ENCODE measurements at places on chromosomes 16 and 17. TPM values are rescaled to one million over a fixed set of nuclear protein-coding genes. Genes with fewer than 3 reads are reported as not detected.

DNA sequence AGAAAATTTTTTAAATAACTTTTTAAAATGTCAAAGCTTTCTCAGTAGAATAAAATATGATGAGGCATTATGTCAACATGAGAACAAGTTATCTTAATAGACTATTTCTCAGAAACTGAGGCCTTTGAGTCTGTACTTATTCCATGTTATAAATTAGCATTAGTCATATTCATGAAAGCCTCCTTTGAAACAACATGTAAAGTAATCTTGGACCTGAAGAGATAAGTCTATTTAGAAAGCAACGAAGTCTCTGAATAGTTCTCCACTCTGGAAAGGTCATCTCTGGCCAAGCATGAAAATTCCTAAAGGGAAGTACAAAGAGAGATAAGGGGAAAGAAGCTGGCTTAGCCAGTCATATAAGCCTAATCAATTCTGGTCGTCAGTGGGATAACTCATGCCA lies 150.8 kb downstream of the CYB561 start:
- no peak for DNase-seq

DNA sequence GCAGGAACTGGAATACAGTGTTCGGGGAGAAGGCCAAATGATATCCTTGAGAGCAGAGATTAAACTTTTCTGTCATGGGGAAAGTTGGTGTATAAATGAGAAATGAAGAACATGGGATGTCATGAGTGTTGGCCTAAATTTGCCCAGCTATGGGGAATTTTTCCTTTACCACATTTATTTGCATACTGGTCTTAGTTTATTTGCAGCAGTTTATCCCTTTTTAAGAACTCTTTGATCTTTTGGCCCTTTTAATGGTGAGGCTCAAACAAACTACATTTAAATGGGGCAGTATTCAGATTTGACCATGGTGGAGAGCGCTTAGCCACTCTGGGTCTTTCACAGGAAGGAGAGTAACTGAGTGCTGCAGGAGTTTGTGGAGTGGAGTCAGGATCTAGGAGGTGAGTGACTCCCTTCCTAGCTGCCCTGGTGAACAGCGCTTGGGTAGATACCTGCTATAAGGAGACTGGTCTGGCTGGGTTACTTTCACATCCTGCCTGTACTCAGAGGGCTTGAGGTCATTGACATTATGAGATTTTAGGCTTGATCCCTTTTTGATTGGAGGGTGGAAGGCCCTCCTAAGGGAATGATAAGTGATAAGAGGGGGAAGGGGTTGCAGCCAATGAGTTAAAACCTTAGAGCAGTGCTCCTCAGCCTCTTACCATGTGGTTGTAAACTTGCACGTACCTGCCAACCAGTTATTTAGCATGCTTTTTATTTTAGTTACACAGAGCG lies 10.7 kb downstream of the PYCARD start:
- no peak for DNase-seq

DNA sequence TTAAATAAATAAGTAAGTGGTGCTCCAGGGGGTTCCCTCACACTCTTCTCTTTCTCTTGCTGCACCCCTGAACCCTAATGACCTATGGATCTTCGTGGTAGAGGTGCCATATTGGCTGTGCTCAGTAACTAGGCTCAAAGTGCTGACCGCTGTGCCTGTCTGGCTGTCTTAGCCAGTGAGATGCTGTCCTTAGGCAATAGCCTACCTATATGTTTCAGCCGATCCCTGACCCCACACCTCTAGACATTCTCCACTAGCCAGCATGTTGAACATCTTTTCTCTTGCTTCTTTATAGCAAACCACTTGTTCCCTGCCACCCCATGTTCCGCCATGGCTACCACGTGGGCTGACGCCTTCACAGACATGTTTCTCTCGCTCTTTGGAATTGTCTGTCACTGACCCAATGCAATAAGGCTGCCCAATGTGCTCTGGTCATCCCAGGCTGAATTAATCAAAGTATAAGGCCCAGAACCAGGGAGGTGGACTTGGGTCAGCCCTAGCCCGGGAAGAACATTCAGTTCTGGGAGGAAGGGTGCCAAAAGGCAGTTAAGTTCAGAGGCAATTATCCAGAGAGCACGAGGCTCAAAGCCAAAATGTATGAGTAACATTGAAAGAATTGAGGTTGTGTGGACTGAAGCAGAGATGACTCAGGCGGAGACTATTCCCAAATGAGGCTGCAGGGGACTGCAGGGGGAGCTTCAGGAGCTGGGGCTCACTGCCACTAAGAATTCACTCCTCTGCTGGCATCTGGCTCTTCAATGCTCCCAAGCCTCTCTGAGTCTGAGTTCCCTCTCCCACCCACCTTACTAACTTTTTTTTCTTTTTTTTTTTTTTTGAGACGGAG lies 28.7 kb upstream of the TNRC6A start:
- DNase-seq: peak; percentile 88

GRCh38 chr16:4297480-4297879 lies 18.4 kb upstream of the GLIS2 start:
- DNase-seq: no peak

- no peak for DNase-seq
Observed at GRCh38 chr16:66020642-66021041, 345.8 kb upstream of the CDH5 start.

GRCh38 chr17:27495460-27495859 lies 39.2 kb downstream of the KSR1 start:
- DNase-seq: no peak

DNA sequence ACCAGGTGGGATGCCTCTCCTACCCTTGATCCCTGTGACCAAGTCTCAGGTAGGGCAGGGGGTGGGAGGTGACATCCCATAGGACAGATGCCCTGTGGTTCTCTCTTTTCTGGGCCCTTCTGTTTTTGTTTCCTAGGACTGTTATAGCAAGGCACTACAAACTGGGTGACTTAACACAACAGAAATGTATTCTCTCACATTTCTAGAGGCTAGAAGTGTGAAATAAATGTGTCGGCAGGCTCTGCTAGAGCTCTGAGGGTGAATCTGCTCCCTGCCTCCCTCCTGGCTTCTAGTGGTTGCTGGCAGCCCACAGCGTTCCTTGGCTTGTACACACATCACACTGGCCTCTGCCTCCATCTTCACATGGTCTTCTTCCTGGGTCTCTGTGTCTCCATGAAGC lies 12.7 kb downstream of the CALB2 start:
- DNase-seq: no peak

- no peak for DNase-seq
Observed at GRCh38 chr17:16938031-16938430, 33.9 kb downstream of the TNFRSF13B start.

- no peak for DNase-seq
Observed at GRCh38 chr17:40129498-40129897, 7.7 kb downstream of the MSL1 start.

- no peak for DNase-seq
Observed at GRCh38 chr17:67125417-67125816, 81.1 kb downstream of the CACNG1 start.

DNA sequence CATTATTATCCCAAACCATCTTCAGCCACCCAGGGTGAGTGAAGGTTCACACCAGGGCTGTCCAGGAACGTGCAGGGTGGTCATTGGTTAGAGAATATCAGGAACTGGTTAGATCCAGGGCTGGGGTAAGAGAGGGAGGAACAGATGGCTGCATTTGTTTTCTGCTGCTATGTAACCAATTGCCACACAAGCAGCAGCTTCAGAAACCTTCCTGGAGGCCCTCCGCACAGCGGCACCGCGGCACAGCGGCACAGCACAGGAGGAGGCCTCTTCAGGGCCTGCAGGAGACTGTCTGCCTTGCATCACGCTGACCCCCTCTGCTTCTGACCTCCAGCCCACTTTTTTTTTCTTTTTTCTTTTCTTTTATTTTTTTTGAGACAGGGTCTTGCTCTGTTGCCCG lies 86.1 kb downstream of the KCNJ12 start:
- DNase-seq: no peak

- no peak for DNase-seq
Observed at GRCh38 chr16:64290461-64290860, 831.4 kb downstream of the CDH11 start.

GRCh38 chr17:77036841-77037381 lies 103.9 kb upstream of the SEC14L1 start:
- DNase-seq: no peak

DNA sequence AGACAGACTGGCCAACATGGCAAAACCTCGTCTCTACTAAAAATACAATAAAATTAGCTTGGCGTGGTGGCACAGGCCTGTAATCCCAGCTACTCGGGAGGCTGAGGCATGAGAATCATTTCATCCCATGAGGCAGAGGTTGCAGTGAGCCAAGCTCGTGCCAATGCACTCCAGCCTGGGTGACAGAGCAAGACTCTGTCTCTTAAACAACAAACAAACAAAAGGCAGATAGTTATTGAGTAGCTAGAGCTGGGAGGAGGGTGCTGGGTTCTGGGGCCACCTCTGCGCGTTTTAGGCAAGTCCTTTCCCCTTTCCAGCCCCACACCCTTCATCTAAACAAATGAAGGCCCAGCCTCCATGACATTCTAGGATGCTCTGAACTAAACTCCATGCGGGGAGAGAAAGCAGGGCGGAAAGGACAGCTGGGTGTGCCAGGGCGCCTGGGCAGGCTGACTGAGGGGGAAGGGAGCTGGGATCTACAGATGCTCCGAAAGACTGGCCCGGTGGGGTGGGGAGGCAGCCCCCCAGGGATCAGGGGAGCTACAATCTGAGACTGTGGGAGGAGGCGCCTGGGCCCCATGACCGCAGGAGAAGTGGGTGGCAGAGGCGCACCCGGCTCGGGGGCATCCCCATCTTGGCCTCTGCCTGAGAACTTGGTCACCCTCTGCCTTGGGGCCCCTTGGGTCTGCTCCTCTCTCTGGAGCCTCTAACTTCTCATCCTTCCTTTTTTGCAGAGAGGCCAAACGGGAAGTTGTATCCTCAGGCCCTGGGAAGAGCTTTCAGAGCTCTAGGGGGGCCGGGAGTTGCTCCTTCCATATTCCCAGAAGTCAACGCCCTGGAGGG lies 910 bp downstream of the ITGAL start:
- no peak for DNase-seq

- no peak for DNase-seq
Observed at GRCh38 chr17:78966123-78966813, 13.5 kb downstream of the LGALS3BP start.

DNA sequence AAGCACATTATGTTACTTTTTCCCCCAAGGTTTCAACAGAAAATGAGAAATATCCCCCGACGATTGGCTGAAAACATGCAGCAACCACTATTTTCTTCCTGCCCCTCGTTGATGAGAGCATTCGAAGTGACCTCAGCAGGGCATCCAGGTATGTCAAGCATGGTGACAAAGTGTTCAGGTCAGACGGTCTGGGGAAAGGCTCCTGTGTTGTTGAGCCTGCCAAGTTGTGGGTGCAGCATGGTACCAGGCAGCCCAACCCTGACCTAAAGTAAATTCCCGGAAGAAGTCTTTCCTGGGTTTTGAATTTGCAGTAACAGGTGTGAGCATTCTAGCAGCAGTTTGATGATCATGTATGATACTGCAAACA lies 51.7 kb upstream of the SEC14L1 start:
- DNase-seq: peak; percentile 25

GRCh38 chr16:26787924-26788323 lies 278.8 kb upstream of the C16orf82 start:
- no peak for DNase-seq

DNA sequence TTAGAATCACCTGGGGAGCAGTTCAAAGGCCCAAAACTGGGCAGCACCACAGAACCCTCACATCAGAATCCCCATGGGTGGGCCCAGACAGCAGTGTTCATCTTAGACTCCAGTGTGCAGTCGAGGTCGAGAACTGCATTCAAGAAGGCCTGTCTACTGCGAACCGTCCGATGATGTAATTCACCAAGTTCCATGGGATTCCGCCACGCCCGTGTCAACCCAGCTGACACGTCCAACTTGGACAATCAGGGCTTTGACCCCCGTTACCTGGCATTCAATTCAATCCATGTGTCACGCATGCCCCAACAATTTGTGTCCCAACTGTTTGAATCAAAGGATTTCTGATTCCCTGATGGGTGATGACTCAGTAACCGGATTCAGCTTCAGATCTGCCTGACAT lies 9.2 kb downstream of the HSBP1 start:
- DNase-seq: no peak

GRCh38 chr17:55448681-55449080 lies 27.0 kb upstream of the MMD start:
- DNase-seq: no peak

DNA sequence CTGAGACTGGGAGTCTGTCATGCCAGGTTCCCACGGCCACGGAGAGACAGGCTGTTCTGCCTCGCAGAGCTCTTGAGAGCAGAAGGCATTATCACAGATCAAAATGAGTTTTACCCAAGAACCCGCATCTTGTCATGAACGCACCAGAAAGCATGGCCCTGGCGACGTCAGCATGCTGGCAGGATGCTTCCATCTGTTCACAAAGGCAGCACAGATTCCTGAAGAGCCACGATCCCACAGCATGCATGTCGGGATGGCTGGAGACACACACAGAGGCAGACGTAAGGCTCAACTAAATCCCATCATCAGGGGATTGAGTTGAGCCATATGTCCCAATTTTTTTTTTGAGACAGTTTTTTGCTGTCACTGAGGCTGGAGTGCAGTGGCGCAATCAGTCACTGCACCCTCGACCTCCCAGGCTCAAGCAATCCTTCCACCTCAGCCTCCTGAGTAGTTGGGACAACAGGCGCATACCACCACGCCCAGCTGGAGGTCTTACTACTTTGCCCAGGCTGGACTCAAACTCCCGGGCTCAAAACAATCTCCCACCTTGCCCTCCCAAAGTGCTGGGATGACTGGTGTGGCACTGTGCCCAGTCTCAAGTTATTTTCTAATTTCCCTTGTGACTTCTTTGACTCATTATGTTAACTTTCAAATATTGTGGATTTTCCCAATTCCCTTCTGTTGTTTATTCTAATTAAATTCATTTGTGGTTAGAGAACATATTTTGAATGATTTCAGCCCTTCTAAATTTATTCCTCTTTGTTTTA lies 11.1 kb downstream of the FANCA start:
- DNase-seq: no peak

SPG7 gene
- 118 TPM for total RNA-seq

KCNJ2 gene
- total RNA-seq: 1.3 TPM

ZSCAN10 gene
- not detected for total RNA-seq

WNT9B gene
- total RNA-seq: not detected
